NCI-H2081 treated with DMSO at 0.1 percent for 48 hours (cell line): ENCODE measurements at places on chromosomes 11 and 22.

DNA sequence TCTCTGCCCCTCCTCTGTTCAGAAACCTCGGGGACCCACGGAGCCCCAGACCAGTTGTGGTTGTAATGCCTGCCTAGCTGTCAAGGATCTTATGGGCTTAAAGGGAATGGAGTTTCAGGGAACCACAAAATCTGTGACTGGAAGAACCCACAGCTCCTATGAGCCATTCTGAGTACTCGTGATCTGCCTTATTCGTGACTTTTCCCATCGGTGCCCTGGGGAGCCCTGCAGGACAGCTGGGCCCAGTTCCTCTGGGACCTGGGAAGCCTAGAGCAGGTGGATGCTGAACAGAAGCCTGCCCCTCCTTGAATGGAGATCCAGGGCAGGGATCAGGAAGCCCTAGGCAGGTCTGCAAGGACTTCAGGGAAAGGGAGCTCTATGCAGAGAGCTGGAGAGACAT is 42.1 kb upstream of the TTC12 start:
- no peak for DNase-seq

DNA sequence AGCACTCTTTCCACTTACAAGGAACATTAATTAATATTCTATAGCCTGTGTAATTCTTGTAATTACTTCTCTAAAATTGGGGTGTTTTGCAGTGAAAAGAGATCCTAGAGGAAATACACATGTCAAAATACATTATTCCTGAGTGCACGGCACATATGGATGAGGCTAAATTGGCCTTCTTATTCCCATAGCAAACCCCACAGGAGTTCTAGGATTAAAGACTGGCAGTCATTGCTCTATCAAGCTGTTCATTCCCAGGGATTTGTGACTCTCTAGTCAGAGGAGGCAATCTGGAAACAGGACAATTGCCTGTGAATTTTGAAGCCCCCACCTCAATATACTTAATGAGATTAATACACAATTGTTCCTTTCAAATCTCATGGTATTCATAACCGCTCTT is 145.9 kb upstream of the OPCML start:
- no peak for DNase-seq

- DNase-seq: no peak
These were observed 49.7 kb upstream of the MYEOV start for GRCh38 chr11:69244266-69244665.

GRCh38 chr11:17563961-17564686 is 17.1 kb downstream of the OTOG start:
- no peak for DNase-seq

- no peak for DNase-seq
These were observed 5.7 kb downstream of the FTH1 start for GRCh38 chr11:61961570-61962212.

DNA sequence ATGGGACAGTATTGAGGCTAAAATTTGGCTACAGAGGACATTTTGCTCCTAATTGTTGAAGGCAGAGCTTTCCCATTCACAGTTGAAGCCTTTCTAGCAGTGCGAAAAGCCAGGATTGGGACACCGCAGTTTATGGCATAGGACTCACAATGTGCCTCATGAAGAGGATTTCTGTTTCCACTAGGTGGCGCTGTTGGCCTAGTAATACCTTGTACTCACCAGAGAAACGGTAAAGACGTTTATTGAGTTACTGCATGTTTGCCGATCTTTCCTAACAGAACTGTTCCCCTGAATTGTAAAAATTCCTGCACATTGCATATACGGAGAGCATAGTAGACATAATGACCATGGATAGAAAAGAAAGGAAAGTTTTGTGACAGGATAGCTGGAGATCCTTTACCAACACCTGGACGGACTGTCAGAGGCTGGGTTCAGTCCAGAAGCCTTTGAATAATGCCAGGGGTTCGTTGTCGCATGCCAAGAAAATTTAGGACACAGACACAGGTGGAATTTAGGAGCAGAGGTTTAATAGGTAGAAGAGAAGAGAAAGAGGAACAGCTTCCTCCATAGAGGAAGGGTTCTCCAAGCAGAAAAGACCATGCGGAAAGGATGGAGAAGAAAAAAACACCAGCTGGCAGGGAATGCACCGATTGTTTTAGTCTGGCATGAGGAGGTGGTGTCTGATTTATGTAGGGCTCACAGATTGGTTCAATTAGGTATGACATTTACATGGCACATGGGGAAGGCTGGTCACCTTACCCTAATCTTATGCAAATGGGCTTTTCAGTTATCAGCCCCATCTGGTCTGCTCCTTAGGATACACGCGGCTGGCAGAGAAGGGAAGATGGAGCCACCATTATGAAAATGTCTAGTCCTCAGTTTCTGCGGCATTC is 10.8 kb upstream of the OR51D1 start:
- peak; percentile 48 for DNase-seq

DNA sequence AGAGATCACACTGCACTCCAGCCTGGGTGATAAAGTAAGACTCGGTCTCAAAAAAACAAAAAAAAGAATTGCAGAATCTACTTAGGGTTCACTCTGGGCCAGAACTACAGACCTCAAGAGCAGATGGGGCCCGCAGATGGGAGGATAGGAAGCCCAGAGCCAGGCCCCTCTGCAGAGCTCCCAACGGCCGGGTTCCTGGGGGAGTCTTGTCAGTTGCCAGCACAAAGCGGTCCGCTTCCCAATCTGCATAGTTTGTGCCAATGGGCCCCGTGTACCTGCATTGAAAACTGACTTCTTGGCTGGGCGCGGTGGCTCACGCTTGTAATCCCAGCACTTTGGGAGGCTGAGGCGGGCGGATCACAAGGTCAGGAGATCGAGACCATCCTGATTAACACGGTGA is 1.7 kb upstream of the CHID1 start:
- DNase-seq: no peak

DNA sequence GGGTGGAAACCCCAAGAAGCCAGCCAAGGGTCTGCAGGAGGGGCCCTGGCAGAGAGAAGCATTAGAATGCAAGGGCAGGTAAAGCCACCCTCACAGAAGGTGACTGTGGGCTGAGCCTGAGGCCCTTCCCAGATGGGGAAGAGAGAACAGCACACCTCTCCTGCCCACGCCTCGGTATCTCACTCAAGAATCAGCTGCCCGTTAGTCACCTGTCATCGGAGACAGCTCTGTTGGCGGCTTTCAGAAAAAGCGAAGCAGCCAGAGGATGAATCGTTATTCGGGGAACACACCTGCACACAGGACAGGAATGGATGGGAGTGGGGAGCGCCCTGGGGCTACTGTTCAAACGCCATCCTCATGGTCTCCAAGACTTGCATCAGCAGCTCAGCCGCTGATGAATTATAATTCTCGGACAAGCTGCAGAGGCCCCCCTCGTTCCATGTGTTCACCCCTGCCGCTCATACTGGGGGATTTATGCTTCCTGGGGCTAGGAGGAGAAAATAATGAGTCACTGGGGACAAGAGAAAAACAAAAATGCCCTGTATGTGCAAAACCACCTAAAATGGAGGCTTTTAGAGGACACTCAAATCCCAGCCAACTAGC is 21.6 kb upstream of the TMA7B start:
- DNase-seq: no peak

- peak; percentile 74 for DNase-seq
These were observed 5.7 kb upstream of the INTS4 start for GRCh38 chr11:78000193-78000592.

DNA sequence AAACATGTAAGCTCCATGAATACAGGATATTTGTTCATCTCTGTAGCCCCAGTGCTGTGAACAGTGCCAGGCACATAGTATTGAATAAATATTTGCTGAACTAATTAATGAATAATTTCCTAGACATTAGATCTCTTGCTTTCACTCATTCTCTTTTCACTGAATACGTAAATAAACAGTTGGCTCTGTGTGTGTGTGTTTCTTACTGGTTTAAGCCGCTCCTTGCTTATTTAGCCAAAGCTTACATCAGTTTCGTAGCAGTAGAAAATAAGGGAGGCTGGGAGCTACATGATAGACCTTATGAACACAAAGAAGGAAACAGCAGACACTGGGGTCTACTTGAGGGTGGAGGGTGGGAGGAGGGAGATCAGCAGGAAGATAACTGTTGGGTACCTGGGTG is 17.2 kb downstream of the KREMEN1 start:
- DNase-seq: no peak

DNA sequence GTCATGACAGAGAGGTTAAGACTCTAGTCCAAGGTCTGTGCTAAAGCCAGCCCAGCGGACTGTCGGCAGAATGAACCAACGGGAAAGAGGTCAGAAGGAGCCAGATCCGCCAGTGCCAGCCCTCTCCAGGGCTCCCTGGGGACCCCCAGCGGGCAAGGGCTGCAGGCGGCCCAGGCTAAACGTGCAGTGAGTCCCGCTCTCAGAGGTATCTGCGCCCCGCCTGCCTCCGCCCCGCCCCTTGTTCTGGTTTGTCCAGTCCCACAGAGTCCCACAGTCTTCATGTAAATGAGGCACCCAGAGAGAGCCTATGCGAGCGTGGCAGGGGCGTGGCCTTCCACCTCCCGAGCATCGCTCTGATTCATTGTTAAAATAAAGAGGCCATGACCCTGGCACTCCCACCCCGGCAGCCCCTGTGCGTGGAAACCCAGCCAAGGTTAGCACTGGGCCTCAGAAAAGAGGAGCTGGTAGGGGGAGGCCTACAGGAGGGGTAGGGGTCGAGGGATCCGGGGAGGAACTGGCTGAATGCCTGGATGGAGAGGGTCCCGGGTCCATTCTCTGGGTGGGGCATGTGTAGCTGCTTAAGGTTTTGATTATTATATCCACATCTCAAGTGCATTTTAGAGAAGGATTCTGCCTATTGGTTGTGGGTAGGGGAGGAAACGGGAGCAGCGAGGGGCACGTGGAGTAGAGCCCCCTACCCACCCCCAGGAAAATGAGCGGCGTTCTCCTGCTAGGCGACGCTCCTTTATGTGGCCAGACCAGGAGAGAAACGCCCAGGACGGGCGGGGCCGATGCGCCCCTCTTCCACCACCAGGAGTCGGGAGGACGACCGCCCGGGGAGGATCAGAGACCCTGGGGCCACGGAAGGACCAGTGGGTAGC is at the start of gene TRIOBP:
Gene TRIOBP (plus strand): TSS at position 392 of the 881 bp plus-strand sequence. CDS start 4,318 bp downstream, outside the sequence.
- DNase-seq: peak; percentile 46

GRCh38 chr22:46812034-46812605 is 49.7 kb downstream of the TBC1D22A start:
- DNase-seq: no peak

GRCh38 chr22:27192135-27192829 is 534.9 kb downstream of the MIAT start:
- no peak for DNase-seq

- no peak for DNase-seq
These were observed 32.4 kb upstream of the NAV2 start for GRCh38 chr11:19679952-19680828.

- no peak for DNase-seq
These were observed 37.6 kb upstream of the GRAMD1B start for GRCh38 chr11:123392431-123392830.

GRCh38 chr11:17642980-17643379 is 76.4 kb upstream of the MYOD1 start:
- no peak for DNase-seq

- no peak for DNase-seq
These were observed 4.6 kb upstream of the MRGPRG start for GRCh38 chr11:3222941-3223915.

DNA sequence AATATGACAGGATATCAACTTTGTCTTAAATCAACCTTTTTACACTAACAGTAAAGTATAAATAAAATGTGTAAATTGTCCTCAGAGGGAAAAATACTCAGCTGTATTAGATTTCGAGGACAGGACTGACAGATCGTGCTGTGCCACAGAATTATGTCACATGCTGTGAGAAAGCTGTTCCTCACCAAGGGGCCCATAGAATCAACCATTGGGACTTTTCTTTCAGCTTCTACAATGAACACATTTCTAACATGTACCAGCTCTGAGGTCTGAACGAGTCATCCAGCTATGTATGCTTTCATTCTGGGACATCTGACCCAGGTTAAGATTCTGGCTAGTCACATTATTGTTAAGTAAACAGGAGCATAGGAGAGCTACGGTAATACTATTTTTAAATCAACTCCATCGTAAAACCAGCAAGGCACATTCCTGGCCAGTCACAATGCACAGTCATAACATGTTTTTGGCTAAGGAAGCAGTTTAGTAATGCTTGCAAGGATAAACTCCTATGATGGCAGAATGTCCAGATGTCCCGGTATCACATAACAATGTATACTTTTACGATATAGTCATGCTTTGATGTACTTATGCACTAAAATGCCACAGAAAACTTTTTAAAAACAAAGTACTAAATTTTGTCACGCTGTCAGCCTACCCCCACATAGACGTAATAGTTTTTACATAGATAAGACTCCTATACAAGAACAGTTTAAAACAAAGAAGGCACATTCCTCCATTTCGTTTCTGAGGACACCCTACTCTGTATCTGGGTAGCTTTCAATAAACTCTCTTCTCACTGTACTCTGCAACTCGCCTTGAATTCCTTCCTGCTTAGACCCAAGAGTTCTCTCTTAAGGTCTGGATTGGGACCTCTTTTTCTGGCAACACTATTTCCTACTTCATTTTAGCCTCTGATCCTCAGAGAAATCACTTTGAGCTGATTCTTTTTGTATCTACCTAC is 27.4 kb downstream of the ZNF214 start:
- no peak for DNase-seq

DNA sequence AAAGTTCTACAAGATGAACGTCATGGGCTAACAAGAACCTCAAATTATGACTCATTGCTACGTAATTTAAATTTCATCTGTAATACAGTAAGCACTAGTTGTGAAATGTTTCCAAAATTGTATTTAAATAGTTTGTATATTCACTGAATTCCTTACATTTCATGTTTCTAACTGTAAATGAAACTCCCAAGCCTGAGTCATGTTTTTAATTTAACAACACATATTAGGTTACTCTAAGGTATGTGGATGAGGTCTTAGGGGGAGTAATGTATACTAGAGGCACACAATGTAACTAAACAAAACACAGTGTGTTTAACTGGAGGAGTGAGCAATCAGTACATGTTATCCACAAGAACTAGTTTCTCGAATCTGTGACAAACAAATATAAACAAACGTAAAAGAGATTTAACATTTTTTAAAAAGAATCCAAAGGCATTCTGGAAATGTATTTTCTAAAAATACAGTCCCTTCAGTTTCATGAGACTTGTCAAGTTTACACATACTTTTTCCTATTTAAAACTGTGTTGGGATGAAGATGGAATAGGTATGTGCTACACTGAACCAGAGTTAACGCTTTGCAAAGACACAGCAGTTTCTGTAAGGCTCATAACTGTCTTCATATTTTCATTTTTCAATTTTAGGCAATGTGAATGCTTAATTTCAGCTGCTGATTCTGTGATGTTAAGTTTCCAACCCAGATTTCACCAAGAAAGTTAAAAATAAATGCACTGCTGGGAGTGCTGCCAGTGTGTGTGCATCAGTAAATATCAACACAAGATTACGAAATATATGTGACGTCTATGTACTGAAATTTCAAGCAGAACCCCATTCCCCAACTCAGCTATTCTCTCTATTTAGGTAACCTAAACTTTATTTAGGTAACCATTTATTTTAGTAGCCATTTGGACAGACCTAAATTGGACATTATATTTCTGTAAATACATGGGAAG is 52.6 kb downstream of the PITPNB start:
- DNase-seq: no peak

GRCh38 chr11:121336279-121336937 is 43.8 kb downstream of the SC5D start:
- no peak for DNase-seq
